ENCODE measurements at places on chromosomes 2 and 18.

DNA sequence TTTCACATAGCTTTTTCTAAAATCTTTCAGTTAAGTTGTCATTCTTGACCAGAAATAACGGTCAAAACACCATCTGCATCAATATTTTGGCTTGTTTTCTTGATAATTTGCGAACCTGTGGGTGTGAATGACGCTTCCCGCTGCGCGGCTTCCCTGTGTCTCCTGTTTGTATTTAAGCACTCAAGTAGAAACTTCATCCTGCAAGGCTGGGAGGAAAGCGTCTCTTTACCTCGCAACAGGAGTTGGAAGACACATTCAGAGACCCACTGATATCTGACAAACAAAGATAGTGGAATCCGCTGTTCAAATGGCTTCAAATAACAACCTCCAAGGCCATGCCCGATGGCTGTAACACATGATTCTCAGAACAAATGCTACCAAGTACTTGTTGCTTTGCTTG is 704.9 kb downstream of the DCDC2C start:
- DNase-seq = no peak

GRCh38 chr18:59481436-59481835 is 122.4 kb upstream of the LMAN1 start:
- DNase-seq = no peak

- no peak for DNase-seq
Observed at GRCh38 chr2:191951832-191952231, 104.9 kb upstream of the CAVIN2 start.

DNA sequence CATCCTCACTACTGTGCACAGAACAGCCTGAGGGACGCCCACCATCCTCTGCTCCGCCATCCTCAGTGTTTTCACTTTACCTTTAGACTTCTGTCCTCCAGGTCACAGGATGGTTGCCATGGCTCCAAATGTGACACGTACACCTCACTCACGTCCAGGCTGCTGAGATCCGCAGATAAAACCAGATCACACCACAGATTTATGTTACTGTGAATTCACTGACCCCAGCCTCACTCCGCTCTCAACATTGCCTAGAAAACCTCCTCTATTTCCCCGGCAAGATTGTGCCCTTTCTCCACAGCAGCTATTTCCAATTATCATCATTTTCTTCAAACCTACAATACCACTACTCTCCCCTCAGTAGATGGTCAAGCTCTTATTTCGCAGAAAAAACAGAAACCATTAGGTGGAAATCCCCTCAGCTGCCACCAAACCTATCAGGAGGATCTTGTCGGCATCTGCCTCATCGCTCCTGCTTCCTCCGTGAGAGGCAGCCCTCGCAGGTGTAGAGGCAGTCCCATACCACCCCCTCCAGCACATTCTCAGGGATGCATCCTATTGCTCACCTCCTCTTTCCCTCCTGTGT is 49.8 kb upstream of the SLC1A4 start:
- no peak for DNase-seq

- DNase-seq = no peak
Observed at GRCh38 chr2:106115250-106115649, 78.9 kb downstream of the UXS1 start.

- DNase-seq = no peak
Observed at GRCh38 chr18:25516121-25516520, 164.2 kb upstream of the ZNF521 start.

DNA sequence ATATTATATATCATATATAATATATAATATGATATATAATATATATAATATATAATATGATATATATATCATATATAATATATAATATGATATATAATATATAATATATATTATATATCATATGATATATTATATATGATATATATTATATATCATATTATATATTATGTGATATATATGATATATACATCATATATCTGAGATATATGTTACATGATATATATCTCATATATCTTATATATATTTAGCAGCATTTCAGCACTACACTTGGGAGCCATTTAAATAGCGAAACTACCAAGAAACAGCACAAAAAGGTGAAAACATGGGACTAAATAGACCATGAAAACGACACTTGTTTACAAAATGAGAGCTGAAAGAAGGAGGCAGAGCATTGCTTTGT is 37.3 kb downstream of the KCMF1 start:
- no peak for DNase-seq

- no peak for DNase-seq
Observed at GRCh38 chr2:158114516-158114915, 12.8 kb downstream of the UPP2 start.

DNA sequence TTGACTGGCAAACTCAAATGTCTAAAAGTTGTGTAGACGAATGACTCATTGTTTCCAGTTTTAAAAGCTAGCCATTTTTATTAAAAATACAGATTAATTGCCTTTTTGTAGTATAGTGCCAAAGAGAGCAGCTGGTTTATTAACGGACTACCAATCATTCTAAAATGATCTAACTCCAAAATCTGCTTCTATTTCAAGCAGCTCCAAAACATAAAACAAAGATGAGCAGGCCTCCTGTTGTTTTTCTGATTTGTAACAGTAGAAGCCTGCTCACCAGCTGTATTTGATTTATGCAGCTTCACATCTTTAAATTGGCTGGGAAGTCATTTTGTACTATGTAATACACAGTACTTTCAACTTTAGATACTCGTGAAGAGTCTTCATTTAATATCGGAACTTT is 171.8 kb downstream of the UBR3 start:
- DNase-seq = no peak

DNA sequence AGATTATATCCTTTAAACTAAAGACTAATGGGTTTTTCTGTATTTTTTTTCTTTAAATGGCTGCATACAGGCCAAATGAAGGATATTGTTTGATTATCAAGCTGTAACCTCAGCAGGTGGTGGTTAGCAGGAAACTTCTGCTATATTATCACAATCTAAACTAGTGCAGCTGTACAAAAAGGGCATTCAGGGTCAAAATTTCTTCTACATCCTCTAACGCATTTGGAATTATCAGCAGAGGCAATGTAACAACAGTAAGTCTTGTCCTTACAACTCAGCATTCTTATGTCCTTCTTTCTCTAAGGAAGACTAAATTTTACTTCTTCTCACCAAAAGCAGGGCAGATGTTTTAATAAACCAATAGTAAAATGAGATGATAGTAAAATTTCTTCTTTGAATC is 135.8 kb upstream of the FN1 start:
- no peak for DNase-seq
